Thoracic aorta (tissue), 2 donors: ENCODE measurements at places on chromosomes 2 and 18. TPM values are rescaled to one million over a fixed set of nuclear protein-coding genes. Genes with fewer than 3 reads are reported as not detected.

DNA sequence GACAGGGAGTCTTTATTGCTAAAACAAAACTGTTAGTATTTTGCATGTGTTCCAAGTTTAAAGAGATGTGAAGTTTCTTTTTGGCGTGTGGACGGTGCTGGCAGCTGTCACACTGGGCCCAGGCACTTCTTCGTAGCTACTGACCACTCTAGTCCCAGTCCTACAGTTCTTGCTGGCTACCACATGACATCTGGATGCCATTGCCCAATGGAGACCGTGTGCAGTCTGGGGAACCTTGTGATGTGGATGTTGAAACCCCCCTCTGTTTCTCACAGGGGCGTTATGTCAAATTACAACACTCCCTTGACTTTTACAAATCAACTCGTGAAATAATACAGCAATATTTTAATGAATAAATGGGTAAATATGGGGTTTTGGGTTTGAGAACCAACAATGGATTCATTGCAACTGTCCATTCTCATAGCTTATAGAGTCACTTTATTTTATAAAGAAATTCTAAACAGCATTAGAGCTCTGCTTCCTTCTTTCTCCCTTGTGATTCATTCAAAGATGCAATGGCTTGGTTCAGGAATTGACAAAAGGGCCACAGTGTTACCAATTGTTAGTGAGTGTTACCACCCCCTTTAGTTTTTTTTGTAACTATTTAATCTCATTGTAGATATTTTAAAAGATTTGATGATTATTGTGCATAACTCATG, 1.2 kb downstream of the GPD2 start:
- no peak for DNase-seq

DNA sequence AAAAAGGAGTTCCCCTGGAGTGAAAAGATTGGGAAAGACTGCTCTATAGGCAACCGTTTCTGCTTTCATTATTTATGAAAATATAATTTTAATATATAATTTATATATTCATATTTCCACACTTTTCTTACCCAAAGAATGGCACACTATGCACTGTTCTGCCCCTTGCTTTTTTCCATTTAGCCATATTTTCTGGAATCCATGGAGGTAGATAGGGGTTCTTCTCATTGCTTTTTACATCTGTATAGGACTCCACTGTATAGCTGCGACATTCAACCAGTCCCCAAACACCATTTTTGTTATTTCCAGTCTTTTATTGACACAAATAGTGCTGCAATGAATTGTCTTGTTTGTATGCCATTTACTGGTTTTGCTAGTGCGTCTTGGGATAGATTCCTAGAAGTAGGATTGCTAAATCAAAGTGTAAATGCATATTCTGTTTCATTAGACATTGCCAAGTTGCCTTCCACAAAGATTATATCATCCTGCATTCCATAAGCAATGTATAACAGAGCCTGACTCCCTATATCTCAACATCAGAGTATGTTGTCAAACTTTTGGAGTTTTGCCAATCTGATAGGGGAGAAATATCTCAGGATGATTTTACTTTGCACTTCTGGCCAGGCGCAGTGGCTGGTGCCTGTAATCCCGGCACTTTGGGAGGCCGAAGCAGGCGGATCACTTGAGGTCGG, 26.6 kb upstream of the TCF7L1 start:
- DNase-seq: no peak

GRCh38 chr18:58848685-58849084, 16.0 kb upstream of the ZNF532 start:
- no peak for DNase-seq

DNA sequence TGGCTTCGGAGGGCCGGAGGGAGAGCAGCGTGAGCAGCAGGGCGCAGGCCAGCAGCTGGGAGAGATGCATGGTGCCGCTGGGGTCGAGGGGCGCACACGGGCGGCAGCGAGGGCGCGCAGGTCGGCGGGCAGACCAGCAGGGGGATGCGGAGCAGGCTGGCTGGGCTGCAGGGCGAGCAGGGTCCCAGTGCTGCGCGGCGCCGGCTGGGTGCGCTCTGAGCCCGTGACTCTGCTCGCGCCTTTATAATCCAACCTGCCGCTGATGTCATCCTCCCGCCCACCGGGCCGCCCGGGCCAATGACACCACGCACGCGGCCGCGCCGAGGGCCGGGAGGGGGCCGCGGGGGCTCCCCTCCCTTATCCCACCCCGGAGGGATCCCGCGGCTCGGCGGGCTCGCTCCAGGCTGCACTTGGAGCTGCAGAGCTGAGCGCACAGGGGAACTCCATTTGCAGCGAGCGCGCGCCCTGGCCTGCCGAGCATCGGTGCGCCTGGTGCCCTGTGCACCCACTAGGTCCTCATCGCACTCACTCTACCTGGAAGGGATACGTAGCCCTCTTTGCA, at the start of gene NPPC:
NPPC (minus strand) TSS at position 217 of the 562 bp plus-strand sequence; CDS start at position 70, 147 bp downstream.
- DNase-seq: no peak

Gene XPO1
- 117 TPM for total RNA-seq
